ENCODE measurements at places on chromosomes 3 and 15.
A peak's percentile ranks its signal among the peaks of the same experiment; 100 is the strongest.

DNA sequence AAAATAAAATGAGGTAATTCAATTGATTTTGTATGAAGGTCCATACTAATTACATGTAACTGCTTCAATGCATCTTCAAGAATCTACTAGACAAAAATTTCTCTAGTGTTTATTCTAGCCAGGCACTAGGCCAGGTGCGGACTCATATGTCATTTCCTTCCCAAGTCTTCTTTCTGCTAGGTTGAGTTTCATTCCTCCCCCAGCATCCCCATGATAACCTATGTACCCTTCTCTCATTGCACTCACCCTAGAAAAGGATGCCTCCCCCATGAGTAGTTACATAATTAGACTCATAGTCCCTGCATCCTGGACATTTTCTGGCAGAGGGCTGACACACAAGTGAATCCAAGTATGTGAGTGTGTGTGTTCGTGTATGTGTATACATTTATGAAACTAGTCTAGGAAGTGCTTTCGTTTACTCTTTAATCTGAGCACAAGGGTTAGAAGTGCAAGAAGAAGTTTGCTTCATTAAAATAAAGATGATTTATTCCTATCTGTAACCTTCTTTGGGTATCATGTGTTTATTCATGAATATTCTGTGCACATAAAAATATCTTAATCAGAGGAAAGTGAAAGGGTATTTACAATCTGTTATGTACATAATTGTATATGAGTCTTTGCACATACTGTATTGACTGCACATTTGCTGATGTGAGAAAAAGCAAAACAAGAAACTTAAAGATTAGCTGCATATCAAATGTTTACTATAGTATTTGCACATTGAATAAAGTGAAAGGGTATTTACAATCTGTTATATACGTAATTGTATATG is 585.6 kb upstream of the ZNF717 start:
- DNase-seq, result no peak

DNA sequence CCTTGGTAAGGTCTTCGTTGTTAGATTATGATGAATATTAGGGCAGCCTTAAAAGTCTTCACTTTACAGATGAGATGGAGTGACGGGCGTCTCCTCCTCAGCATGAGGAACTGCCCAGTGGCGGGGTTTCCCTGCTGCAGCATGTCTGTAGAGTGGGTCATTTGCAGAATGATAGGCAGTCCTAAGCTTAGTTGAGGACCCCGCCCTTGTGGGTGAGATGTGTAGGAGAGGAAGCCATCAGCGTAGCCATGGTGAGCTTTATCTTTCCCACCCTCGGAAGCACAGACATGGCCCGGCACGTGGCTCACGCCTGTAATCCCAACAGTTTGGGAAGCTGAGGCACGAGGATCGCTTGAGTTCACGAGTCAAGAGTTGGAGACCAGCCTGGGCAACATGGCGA is 877 bp downstream of the NIT2 start:
- peak; percentile 45 for DNase-seq

GRCh38 chr15:43118829-43119228 is 13.0 kb upstream of the UBR1 start:
- no peak for DNase-seq

DNA sequence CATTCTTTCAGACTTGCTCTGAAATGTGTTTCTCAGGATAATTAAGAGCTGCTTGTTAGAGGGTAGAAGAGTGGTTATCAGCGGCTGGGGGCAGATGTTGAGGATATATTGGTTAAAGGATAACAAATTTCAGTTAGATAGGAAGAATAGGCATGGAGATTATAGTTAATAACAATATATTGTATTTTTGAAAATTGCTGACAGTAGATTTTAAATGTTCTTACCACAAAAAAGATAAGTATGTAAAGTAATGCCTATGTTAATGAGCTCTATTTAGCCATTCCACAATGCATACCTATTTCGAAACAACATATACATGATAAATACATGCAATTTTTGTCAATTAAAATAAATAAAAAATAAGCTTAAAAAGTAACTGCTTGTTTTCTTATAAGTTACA is 123.3 kb downstream of the SERPINI1 start:
- no peak for DNase-seq

DNA sequence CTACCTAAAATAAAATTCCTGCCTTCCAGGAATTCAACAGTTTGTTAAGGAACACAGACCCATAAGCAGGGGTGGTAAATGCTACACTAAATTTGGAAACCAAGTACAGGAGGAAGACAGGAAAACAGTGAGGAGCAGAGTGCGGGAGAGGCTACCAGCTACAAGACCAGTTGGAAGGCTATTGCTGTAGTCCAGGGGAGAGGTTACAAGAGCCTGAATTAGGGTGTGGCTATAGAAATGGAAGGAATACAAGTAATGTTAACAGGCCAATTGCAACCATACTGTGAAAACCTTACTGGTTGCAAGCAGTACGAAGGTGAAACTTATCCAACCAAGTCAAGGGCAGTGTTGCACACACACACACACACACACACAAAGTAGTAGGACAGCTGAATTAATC is 880 bp upstream of the ARMC8 start:
- no peak for DNase-seq

DNA sequence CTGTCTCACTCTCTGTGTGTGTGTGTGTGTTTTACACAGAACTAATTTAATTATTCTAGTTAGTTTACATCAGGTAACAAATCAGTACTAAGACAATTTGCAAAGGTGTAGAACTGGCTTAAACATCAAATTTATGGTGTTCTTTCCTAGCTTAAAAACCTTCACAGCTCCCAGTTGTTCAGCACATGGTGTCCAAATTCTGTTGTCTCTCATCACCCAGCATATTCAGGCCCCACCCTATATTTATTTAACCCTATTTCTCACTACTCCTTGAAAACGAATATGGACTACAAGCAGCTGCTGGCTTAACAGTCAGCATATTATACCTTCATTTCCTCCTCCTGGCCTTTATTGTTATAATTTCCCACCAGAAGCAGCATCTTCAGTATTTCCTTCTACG is 1.2 kb downstream of the IL20RB start:
- DNase-seq, result no peak

DNA sequence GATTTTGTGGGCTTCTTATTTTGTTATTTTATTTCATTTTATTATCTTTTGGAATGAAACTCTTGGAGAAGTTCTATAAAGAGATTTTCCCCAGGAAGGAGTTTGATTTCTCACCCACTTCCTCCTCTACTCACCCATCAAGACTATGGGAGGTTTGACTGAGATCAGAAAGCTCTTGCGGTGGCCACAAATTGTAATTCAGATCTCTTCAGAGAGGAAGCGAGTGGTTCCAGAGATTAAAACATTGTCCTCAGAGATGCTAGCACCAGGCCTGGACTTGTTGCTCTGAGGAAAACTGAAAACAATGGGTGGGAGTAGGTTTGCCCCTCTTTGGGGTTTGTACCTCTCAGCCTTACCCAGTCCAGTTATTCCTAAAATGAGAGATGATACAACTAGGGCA is 8.1 kb upstream of the MUC13 start:
- DNase-seq, result no peak

DNA sequence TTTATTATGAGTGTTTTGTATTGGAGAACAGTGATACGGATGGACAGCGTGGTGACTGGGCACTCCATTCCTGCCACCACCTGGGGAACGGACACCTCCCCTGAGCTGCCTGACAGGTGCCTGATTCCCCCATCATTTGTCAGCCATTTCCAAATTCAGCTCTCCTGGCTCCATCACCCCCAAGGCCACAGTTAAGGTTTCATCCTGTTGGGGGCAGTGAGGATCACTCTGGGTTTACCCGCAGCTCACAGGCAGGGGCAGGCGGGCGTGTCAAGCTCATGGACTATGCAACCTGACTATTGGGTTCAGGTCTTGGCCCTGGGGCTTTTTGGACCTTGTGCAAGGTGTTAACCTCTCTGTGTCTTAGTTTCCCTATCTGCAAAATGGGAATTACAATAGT is 76.3 kb downstream of the RAB11A start:
- DNase-seq, result no peak

- no peak for DNase-seq
Observed at GRCh38 chr3:72964633-72965032, 32.0 kb upstream of the PPP4R2 start.

- no peak for DNase-seq
Observed at GRCh38 chr15:80870893-80871292, 91.7 kb downstream of the CEMIP start.

DNA sequence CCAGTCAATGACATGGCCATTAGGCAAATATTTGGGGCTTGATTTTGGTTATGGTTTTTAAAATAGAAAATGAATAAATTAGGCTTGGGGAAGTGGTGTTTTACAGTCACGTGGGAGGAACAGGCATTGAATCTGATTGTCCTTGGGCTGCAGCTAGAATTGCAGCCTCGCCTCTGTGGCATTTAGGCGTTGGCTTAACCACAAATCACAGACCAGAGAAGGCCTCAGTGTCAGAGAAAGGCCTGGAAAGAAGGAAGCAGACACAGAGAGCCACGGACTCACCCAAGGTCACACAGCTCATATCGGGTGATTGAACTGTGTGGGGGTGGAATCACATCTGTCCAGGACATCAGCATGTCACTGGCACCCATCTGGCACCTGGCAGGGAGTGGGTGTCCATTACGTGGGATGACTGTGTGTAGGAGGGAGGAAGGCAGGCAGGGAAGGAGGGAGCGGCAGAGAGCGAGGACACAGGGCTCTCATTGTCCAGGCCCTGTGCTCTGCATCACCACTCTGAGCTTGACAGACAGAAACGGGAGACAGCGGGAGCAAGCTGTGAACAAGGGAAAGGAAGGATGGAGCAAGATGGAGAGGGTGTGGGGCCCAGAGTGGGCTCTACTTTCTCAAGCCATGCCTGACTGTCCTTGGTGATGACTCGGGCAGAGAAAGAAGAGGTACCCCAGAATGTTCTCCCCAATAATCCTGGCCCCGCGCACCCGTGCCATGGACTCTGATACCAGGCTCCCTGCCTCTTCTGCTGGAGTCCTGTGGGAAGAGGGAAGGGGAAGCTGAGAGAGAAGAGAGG is 186.4 kb downstream of the FAM43A start:
- DNase-seq, result no peak

All from activated CD8-positive, alpha-beta memory T cell treated with anti-CD3 and anti-CD28 coated beads, Interleukin-2, amount 10 ng/mL, durations not matched to agents 7 days and 5 days (primary cell).